T-helper 9 cell (primary cell): ENCODE measurements at places on chromosomes 3 and 15.

DNA sequence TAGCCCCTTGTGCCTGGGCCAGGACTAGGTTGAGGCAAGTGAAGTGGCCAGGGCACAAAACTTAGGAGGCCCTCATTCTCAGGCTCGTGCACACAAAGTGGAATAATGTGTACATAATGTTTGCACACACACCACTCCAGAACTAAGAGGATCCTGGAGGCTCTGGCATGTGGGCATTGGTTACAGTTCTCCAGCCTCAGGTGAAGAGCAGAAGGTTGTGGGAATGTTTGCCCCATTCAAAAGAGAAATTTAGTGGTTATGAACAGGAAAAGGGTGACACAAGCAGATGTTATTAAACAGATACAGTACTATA, 31.3 kb downstream of the ASB7 start:
- DNase-seq, result no peak

GRCh38 chr15:39887832-39888231, 32.2 kb downstream of the GPR176 start:
- no peak for DNase-seq

DNA sequence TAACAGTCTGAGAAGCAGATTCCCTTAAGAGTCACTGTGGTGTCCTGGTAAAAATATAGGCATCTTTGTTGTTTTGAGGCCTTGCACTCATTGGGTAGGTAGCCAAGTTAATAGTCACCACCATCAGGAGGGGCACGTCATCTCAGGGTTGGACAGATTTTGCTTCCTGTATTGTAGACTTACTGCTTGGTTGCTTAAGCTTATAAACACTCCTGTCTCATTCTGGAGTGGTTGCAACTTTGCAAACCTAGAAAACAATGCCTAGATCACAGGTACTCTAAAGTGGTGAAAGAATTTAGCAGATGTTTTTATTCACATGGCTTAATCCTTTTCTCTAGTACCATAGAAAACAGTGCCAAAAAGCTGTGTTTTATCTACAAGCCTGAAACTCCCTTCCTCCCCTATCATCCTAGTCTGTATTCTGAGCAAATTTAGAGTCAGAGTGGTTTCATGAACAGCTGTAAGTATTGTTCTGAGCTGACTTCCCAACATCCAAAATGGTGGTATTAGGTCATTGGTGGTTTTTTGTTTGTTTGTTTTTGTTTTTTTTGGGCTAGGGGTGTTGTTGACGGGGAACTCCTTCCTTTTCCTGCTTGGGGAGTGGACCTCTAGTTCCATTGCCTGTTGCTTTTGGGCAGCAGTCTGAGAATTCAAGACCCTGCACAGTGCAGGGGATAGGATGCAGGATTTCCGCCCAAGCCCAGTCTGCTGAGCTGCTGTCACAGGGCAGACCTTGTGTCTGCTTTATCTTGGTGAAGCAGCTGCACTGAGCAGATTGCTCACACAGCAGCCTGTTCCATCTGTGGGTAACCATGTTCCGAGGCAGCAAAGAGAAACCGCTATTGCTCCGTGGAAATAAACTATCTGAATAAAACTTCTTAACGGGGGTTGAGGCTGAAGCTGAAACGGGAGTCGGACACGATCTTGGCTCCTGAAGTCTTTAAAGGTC, 202.0 kb downstream of the AKAP13 start:
- peak; percentile 48 for DNase-seq

DNA sequence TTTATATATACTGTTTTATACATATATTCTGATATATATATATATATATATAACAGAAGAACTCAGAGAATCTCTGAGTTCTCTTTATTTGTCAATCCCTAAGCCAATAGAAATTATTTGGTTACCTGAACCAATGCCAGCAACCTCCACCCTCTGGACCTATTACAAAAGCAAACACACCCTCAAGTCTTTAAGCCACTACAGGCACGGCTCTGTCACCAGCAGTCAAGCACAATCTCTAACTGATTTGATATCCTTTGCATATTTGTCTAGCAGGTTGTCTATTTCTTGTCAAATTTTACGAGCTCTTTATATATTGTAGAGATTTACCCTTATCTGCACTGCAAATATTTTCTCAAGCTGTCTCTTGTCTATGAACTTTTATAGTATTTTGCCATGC, 66.6 kb upstream of the TOPAZ1 start:
- DNase-seq, result no peak

- DNase-seq, result no peak
These were observed 149.7 kb upstream of the LRRFIP2 start for GRCh38 chr3:37324131-37324530.

GRCh38 chr15:63892794-63893441, 59.2 kb upstream of the HERC1 start:
- DNase-seq, result peak; percentile 53

DNA sequence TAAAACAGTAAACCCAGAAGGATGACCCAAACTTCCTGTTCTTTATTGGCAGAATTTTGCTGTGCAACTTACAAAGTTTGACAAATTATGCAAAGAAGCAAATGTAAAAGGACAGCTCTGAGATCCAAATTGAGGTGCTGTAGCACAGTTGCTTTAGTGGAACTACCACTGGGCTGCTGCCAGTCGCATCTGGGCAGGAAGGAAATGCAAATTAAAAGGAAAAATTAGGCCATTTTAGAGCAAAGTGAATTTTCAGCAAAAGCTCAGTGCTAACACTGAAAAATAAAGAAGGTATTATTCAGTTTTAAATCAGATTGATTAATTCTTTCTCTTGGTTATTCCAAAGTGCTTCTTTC, 104.5 kb downstream of the ZMAT3 start:
- DNase-seq, result no peak

GRCh38 chr3:121969631-121970030, 52.4 kb downstream of the ILDR1 start:
- DNase-seq, result no peak
